Activated CD4-positive, alpha-beta memory T cell treated with anti-CD3 and anti-CD28 coated beads, Interleukin-2, amount 10 ng/mL, durations not matched to agents 7 days and 5 days (primary cell): ENCODE measurements at places on chromosomes 2 and 18. TPM values are rescaled to one million over a fixed set of nuclear protein-coding genes. Genes with fewer than 3 reads are reported as not detected.

Gene DUSP19
- 1.1 TPM for total RNA-seq

Gene USP37
- total RNA-seq: 32.7 TPM

Gene CD207
- total RNA-seq: not detected

Gene PTPRM
- 9.3 TPM for total RNA-seq

Gene SNORC
- total RNA-seq: 1.9 TPM

DNA sequence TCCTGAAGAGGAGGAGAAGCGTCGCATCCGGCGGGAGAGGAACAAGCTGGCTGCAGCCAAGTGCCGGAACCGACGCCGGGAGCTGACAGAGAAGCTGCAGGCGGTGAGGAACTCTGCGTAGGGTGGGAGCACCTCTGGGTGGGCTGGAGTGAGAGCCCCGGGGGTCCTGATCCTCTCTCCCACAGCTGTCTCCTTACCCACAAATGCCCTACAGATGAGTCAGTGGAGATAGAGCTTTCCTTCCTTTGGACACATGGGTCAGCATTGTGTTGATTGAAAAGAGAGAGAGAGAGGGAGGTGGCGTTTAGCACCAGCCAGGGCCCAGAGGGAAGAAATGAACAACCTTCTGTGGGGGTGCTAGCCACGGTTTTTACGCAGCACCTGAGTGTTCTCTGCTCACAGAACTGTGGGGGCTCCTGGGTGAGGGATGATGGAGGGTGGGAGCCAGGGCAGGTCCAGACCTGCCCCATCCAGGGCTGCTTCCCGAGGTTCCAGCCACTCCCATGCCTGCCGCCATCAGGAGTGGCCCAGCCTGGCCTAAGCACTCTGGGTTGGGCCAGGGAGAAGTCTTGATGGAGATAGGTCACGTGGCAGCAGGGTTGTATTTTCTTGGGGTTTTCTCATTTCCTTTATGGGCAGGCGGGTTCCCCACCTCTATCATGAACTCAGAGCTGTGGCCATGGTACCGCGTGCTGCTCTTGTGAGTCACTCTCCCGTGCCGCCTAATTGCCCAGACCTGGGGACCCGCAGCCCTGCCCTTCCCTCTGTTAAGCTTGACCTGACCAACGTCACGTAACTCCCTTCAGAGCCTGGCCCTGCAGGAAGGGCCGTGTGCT, 16.3 kb downstream of the FOSL2 start:
- no peaks in the 10 kb centered on the region for H3K27me3 ChIP-seq
- H3K36me3 ChIP-seq: peaks cover 92% of the 10 kb centered on the region
- DNase-seq: peak; percentile 88
- H3K4me3 ChIP-seq: peak overlapping the region; percentile 53

DNA sequence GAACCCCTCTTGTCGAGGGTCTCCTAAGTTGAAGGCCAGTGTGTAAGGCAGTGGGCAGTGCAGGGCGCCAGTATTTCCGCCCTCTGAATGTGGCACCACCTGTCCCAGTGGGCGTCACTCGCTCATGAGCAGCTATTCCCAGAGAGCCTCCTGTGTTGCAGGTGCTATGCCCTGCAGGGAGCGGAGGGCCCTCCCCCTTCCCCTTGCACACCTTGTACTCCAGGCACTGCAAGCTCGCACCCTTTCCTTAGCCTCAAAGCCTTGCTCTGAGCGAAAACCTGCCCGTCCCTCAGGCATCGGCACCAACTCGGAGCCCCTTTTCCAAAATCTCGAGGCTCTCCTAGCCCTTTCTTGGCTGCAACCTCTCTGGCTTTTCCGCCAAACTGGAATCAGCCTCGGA, 282.7 kb downstream of the AGAP1 start:
- no peak for DNase-seq
- H3K4me3 ChIP-seq: no peak overlapping the region
- H3K36me3 ChIP-seq: no peaks in the 10 kb centered on the region
- H3K4me1 ChIP-seq: no peaks in the 10 kb centered on the region

- no peak overlapping the region for H3K27ac ChIP-seq
- peaks cover 37% of the 10 kb centered on the region for H3K4me1 ChIP-seq
- H3K27me3 ChIP-seq: no peaks in the 10 kb centered on the region
- H3K4me3 ChIP-seq: no peak overlapping the region
- peaks cover 31% of the 10 kb centered on the region for H3K36me3 ChIP-seq
Measured at GRCh38 chr2:47870641-47871540, 35.4 kb downstream of the FBXO11 start.

GRCh38 chr2:210195101-210195852, 24.1 kb upstream of the KANSL1L start:
- H3K4me1 ChIP-seq: no peaks in the 10 kb centered on the region
- DNase-seq: no peak
- no peaks in the 10 kb centered on the region for H3K36me3 ChIP-seq

DNA sequence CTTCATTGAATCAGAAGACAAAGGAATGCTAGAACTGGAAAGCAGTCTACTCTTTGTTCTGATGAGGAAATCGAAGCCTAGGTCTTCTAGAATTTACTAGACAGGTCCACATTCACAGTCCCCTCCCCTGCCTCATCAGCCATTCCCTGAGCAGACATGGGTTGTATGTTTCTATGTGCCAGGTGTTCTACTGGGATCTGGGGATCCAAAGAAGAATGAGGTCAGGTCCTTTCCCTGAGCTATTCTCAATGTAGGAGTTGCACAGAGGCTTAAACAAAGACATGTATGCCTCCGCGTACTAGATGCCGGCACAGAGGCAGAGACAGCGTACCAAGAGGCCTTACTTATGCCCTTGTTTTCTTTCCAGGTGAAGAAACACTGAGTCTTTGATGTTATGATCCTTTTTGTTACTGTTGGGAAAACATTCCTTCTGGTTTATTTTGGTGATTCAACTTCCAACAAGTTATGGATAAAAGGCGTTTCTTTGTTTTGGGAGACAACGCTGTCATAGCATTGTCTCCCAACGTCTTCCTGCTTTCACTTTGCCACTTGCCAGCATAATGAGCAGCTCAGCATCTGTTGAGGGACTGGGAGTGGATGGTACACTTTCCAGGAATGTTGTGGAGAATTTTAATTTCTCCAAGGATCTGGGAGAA, 174.4 kb downstream of the ALPK2 start:
- H3K36me3 ChIP-seq: no peaks in the 10 kb centered on the region
- H3K4me3 ChIP-seq: no peak overlapping the region
- H3K27ac ChIP-seq: no peak overlapping the region
- H3K27me3 ChIP-seq: no peaks in the 10 kb centered on the region
- no peak for DNase-seq

- H3K27me3 ChIP-seq: peaks cover 7% of the 10 kb centered on the region
- no peak for DNase-seq
- H3K27ac ChIP-seq: no peak overlapping the region
- no peaks in the 10 kb centered on the region for H3K36me3 ChIP-seq
- H3K4me1 ChIP-seq: no peaks in the 10 kb centered on the region
- H3K4me3 ChIP-seq: no peak overlapping the region
Measured at GRCh38 chr18:65753520-65753919, 2.7 kb downstream of the CDH7 start.

- no peaks in the 10 kb centered on the region for H3K27me3 ChIP-seq
- H3K4me3 ChIP-seq: no peak overlapping the region
- no peaks in the 10 kb centered on the region for H3K36me3 ChIP-seq
- DNase-seq: no peak
- H3K4me1 ChIP-seq: no peaks in the 10 kb centered on the region
- no peak overlapping the region for H3K27ac ChIP-seq
Measured at GRCh38 chr2:47631306-47631705, 151.6 kb upstream of the MSH6 start.
